ENCODE measurements at places on chromosomes 7 and 10. TPM values are rescaled to one million over a fixed set of nuclear protein-coding genes. Genes with fewer than 3 reads are reported as not detected.

GRCh38 chr7:68547799-68548198 lies 1050.5 kb upstream of the AUTS2 start:
- H3K36me3 ChIP-seq, result no peaks in the 10 kb centered on the region
- H3K27ac ChIP-seq, result no peak overlapping the region
- H3K4me3 ChIP-seq, result no peak overlapping the region
- no peaks in the 10 kb centered on the region for H3K27me3 ChIP-seq

- no peaks in the 10 kb centered on the region for H3K4me1 ChIP-seq
- DNase-seq, result no peak
- H3K36me3 ChIP-seq, result no peaks in the 10 kb centered on the region
- no peaks in the 10 kb centered on the region for H3K27me3 ChIP-seq
- no peak overlapping the region for H3K27ac ChIP-seq
Measured at GRCh38 chr7:158567153-158567603, 20.4 kb downstream of the PTPRN2 start.

ZC3HAV1L gene
- total RNA-seq, result 10.5 TPM

TWIST1 gene
- not detected for total RNA-seq

DNA sequence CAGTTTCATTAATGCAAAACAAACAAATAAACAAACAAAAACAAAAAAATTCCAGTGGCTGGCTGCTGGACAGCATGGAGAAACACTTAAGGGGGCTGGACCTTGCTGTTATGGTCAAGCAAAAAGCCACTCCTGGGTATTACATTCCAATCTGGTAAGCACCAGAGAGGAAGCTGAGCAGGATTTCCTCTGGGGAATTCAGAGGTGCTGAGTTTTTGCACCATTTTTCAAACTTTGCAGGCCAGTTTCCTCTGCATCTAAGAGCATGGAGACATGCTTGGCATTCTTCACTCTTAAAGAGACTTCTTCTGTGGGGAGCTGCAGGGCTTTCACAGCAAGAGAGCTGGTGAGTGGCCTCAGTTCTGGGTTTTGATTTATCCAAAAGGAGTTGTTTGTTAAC lies 84.5 kb downstream of the FZD1 start:
- no peak overlapping the region for H3K27ac ChIP-seq
- no peaks in the 10 kb centered on the region for H3K4me1 ChIP-seq
- no peak for DNase-seq
- H3K4me3 ChIP-seq, result no peak overlapping the region
- H3K36me3 ChIP-seq, result no peaks in the 10 kb centered on the region
